Neural crest cell (in vitro differentiated cells): ENCODE measurements at places on chromosomes 2 and 18. TPM values are rescaled to one million over a fixed set of nuclear protein-coding genes. Genes with fewer than 3 reads are reported as not detected.

GRCh38 chr2:29612568-29612967, 308.8 kb downstream of the ALK start:
- DNase-seq, result no peak

Gene IL1R1
- 0.14 TPM in 1 of 2 replicates, not detected in the other for total RNA-seq

Gene ANKRD36B
- total RNA-seq, result 33.5 and 34.2 TPM in 2 replicates

- DNase-seq, result no peak
Observed at GRCh38 chr2:216989340-216990129, 129.7 kb upstream of the TNP1 start.

- DNase-seq, result no peak
Observed at GRCh38 chr2:73822276-73822675, 6.5 kb upstream of the STAMBP start.

- no peak for DNase-seq
Observed at GRCh38 chr2:138777996-138778395, 2.2 kb downstream of the NXPH2 start.

GRCh38 chr2:61478086-61478485, 7.2 kb upstream of the USP34 start:
- DNase-seq, result no peak

Gene SULT1C4
- 7.7 and 8.0 TPM in 2 replicates for total RNA-seq

- DNase-seq, result no peak
Observed at GRCh38 chr2:198144660-198145059, 340.3 kb downstream of the PLCL1 start.

DNA sequence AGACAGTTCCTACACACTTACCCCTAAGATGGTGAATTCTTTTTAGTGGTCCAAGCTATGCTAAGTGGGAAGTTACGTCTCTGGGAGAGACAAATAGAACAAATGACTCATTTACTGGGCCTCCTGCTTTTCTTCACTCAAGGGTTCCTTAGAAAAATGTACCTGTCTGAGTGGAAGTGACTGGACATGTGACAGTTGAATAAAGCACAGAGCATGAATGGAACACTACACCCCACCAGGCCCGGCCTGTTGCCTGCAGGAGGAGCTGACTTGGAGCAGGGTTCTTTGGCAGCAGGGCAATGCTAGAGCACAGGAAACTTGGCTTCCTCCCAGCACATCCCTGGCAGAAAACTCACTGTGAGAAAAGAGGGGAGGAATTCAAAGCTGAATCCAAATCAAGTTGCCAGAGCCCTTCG, 451.0 kb upstream of the SETBP1 start:
- no peak for DNase-seq

GRCh38 chr2:63950414-63950813, 68.8 kb downstream of the VPS54 start:
- DNase-seq, result no peak

GRCh38 chr18:41646915-41647620, 308.0 kb upstream of the PIK3C3 start:
- DNase-seq, result no peak

DNA sequence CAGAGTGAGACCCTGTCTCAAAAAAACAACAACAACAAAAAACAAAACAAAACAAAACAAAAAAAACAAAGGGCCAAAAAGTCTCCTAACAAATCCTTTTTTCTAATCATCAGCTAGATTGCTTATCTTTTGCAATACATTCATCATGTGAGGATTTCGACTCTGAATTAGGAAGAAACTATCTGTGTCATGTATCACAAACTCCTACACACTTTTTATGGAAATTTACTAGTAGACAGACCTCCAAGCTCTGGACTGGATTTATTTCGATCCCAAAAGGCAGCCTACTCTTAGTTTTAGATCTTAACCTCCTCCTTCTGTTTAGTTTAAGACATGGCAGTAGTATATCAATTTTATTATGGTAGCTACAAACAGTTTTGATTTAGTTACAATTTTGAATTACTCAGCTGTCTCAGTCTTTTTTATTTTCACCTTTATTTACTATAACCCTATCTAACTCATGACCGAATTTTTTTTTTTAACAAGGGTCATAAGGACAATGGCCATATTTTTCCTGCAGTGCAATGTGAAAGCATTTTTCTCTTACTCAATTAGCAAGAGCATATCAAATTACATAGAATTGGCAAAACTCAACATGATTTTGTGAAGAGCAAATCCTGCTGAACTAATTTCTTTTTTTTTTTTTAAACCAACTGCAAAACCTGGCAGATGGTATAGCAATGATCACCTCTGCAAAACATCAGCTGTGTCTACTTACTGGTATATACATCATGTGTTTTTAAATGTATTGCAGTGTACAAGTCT, 10.7 kb upstream of the CCDC88A start:
- no peak for DNase-seq

DNA sequence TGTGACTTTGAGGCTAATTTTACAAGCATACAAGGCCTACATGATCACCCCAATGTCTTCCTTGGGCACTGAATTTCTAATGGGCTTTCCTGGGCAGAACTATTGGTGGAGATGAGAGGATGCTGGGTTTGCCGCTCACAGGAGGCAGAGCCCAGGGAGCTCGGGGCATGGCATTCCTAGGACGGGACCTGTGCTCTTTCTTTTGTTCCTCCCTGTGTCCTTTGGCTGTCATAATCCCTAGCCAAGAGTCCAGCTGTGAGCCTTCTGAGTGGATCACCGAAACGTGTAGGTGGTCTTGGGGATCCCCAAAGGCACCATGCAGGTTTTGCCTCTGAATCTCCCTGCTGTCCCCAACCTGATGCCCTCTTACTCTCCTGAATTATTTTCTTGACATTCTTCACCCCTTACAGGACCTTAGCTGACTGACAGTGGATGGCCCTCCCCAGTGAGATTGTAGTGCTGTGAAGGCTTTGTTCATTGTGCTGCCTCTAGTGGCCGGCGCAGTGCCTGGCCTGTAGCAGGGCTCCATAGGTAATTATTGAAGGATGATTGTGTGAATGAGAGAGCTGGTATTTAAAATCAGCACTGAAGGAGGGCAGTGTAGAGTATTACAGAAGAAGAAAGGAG, 221.9 kb downstream of the ZNF407 start:
- peak; percentile 5 for DNase-seq

GRCh38 chr2:27887830-27888229, 2.4 kb downstream of the RBKS start:
- no peak for DNase-seq

Gene ALPP
- not detected in 2 replicates for total RNA-seq

- DNase-seq, result no peak
Observed at GRCh38 chr2:156586621-156587020, 150.4 kb downstream of the GPD2 start.

DNA sequence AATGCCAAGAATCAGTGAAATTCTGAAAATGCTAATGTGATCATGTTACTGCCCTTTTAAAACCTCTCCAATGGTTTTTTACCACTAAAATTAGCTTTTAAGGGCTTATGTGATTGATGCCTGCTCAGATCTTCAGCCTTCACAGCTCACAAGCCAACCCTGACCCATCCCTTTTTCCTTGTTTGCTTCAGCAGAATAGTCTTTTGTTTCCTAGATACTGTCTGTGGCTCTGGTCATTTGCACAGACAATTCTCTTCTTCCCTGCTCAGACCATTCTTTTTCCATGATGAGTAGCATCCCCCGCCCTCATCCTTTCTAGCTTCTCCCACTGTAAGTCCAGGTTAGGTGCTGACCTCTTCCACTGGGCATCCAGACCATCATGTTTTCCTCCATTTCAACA, 164.9 kb upstream of the NT5C1B start:
- DNase-seq, result no peak

GRCh38 chr2:106833256-106833655, 52.7 kb downstream of the ST6GAL2 start:
- DNase-seq, result no peak

DNA sequence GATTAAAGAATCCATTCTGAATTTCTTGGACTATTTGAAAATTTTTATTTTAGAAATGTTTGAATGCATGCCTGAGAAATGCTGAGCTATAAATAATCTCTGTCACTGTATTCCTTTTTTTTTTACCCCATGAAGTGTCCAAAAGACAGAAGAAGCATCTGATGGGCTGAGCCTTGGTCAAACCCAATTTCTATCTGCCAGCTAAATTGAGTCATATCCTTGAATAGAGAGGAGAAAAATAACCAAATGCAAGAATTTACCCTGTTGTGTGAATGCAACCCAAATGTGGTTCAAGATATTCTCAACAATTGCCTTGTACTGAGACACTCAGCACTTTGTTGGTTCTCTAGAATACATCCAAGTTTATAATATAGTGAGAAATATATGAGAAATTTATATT, 223.5 kb downstream of the UBE2E3 start:
- DNase-seq, result no peak

DNA sequence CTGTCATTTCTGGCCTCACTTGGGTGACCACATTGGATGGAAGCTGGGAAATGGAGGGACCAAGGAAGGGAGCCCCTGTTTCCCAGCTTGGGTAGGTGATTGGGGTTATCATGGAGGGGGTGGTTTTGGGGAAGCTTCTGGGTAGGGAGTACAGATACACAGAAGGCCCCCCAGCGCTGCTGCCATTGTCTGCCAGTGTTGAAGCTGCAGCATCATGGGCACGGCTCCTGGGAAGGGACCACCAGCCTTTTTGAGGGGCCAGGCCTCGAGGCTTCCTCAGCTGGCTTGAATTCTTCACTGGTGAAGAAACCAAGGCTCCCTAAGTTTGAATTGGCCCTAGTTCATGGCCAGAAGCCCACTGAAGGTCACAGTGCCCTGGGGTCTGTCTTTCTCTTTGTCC, 25.2 kb downstream of the SH3RF3 start:
- DNase-seq, result no peak

- DNase-seq, result no peak
Observed at GRCh38 chr2:2164326-2164917, 166.7 kb downstream of the MYT1L start.

DNA sequence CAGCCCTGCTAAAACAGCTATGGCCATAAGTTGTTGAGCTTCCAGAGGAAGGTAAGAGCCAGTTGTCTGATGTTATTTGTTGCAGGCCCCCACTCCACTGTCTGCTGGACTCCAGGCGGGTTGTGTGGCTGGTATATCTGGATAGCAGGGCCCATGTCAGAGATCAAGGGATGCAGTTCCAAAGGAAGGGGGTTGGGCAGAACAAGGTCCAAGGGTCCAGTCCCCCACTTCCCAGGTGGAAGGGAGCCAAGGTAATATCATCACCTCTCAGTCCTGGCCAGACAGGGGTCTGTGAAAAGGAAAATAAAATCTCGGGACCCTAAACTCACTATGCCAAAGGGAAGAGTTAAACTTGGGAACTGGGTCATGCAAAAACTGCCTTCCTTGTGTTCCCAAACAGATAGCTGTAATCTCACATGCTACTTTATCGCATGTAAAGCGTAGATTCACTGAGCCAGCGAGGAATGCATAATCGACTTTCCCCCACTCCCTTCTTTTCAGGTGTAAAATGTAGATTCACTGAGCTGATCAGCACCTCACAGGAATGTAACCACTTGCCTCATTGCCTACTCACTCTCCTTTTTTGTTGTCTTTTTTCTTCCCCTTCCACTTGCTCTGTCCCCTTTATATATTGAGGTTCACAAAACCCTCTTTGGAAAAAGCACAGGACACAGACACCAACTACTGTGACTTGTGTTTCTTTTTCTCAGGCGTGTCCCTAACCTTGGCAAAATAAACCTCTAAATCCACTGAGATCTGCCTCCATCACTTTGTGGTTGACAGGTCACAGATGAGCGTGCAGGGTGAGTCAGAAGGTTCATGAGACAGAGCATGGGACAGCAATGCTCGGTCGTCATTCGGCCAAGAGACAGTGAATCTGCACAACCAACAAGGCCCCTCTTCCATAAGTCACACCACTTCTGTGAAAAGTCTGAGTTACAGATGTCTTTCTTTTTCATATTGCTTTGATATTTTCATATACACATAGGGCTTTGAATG, 255.3 kb upstream of the SIX2 start:
- DNase-seq, result no peak

Gene CRYGD
- not detected in 2 replicates for total RNA-seq

Gene CCDC74B
- 12.6 and 13.9 TPM in 2 replicates for total RNA-seq

DNA sequence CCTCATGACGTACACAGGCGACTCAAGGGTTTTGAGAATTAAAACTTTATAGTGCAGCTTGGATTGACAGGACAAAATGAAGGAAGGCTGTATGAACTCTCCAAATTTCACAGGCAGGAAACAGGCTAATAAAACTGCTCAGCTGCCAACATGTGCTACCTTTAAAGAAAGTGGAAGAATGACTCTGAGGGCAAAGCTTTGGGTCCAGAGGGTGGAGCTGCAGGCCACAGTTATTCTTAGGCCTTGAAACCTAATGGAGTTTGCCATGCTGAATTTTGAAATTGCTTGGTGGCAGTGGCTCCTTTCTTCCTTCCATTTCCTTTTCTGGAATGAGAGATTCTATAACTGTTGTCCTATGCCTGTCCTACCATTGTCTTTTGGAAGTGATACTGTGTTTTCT, 34.8 kb downstream of the HAT1 start:
- no peak for DNase-seq

Gene SMARCAL1
- 30.5 and 30.6 TPM in 2 replicates for total RNA-seq
